Stomach (tissue), 19 donors: ENCODE measurements at places on chromosomes 16 and 17. TPM values are rescaled to one million over a fixed set of nuclear protein-coding genes. Genes with fewer than 3 reads are reported as not detected.
A peak's percentile ranks its signal among the peaks of the same experiment; 100 is the strongest.

HEATR9 gene
- not detected for polyA plus RNA-seq

CCL5 gene
- polyA plus RNA-seq: 32.2 TPM

FBXO31 gene
- 6.4 TPM for polyA plus RNA-seq

TENT4B gene
- polyA plus RNA-seq: 3.2 TPM

GRCh38 chr16:58501242-58502131 is 1.5 kb downstream of the NDRG4 start:
- peak; percentile 51 for DNase-seq

DNA sequence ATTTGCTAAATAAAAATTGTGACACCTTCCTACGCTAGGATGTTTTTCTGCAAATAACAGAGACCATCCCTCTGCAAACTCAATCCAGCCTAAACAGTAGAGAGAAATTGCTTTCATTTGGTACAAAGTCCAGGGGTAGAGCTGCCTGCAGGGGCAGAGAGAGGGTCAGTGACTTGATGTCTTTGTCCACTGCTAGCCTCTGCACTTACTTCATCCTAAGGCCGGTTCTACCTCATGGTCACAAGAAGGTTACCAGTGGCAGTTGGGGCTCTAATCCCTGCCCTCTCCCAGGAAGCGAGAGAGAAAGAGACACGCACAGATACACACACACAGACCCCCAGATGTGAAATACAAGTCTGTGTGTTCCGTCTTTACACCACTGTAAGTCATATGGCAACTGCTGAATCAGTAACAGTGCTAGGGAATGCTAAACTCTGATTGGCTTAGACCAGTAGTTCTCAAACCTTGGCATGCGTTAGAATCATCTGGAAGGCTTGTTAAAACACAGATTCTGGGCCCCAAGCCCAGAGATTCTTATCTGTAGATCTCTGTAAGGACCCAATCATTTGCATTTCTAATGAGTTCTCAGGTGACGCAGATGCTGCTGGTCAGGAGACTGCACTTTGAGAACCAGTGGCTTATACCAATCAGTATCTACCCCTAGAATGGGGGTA is 13.1 kb upstream of the LPCAT2 start:
- DNase-seq: no peak

DNA sequence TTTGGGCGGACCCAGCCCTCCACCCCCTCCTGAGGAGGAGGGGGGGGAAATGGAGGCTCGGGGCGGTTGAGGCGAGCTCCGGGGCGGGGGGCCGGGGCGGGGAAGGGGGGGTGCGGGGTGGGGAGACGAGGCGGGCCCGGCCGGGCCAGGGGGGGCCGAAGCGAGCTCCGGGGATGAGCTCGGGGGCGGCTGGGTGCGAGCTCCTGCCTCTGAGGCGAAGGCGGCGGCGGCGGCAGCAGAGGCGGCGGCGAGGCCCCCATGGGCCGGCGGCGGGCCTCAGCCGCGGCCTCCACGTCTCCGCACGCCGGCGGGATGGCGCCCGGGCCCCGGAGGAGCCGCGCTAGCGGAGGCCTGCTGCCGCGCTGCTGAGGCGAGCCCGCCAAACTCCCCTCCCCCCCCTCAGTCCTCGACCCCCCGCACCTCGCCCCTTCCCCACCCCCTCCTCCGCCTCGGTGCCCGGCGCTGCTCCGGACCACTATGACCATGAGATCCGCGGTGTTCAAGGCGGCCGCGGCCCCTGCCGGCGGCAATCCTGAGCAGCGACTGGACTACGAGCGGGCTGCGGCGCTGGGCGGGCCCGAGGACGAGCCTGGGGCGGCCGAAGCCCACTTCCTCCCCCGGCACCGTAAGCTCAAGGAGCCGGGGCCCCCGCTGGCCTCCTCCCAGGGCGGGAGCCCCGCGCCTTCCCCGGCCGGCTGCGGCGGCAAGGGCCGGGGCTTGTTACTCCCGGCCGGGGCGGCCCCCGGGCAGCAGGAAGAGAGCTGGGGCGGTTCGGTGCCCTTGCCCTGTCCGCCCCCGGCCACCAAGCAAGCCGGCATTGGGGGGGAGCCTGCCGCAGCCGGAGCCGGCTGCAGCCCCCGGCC is 596 bp downstream of the MSL1 start:
- DNase-seq: no peak

- DNase-seq: no peak
Observed at GRCh38 chr16:60776281-60776680, 1260.0 kb downstream of the CDH8 start.

GRCh38 chr16:11729787-11730186 is 12.9 kb downstream of the TXNDC11 start:
- DNase-seq: no peak

DNA sequence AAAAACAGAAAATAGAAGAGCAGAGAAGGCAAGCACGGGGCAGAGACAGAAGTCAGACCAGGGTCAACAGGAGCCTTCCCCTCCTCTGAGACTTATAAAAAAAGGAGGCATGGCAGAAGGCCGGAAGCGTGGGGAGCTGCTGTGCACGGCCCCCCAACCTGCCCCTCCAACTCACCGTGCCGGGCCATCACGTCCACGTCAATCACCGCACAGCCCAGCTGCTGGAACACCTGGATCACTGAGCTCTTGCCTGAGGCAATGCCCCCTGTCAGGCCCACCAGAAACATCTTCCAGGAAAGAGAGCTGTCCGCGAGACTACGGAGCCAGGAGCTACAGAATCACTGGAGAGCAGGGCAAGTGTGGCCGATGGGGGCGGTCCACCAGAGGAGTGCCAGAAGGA is 16.8 kb downstream of the DCAKD start:
- DNase-seq: no peak

DNA sequence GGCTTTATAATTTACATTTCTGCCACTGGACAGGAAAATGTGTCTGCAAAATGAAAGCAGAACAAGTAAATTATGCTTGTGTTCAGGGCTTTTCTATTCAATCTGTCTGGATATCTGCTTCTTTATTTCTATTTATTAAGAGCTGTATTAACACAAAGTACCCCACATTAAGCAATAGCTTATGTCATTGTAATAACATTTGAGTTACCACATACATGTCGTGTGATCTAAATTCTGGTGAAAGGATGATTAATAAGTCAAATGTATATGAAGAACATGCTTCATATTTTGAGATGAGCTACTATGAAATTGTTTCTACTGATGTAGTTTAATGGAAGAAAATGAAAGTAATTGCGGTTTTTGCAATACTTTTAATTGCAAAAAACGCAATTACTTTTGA is 238.2 kb downstream of the KCNJ2 start:
- DNase-seq: no peak

GRCh38 chr17:78501241-78502036 is 75.8 kb downstream of the DNAH17 start:
- no peak for DNase-seq

- DNase-seq: no peak
Observed at GRCh38 chr17:36814958-36815357, 122.3 kb upstream of the LHX1 start.

GRCh38 chr16:88651276-88651988 is 579 bp upstream of the CYBA start:
- peak; percentile 86 for DNase-seq

DNA sequence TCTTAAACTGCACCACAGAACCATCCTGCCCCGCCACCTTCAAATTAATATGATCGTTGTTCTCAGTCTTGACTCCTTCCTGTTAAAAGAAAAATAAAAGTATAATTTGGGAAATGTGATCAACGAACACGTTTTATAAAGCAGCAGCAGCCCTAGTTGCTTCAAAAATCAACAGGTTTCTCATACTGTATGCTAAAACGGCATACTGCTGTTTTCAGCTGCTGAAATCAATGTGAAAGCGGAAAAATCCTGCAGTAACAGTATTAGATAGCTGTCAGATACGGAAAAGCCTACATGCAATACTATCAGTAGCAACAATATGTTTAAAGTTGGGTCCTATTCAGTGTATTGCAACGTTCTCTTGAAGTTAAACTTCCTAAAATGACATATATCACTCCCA is 1.6 kb downstream of the SUMO2 start:
- DNase-seq: no peak

- no peak for DNase-seq
Observed at GRCh38 chr17:76981545-76982295, 113.5 kb downstream of the MGAT5B start.

DNA sequence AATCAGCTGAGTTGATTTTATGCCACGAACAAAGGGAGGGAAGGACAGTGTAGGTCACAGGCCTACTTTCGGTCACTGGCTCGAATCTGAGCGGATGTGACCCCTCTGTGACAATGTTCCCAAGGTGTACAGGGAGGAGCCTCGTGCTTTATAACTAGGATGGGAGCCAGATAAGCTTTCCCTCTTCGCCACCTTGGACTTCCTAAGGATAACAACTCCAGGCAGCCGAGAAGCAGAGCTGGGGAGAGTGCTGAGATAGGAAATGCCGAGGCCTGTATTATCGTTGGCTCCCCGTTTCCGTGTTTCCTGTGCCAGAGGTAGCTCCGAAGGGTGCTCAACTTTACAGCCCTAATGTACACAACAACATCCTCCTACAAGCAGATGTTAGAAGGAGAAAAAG is 217.8 kb upstream of the IRX3 start:
- peak; percentile 22 for DNase-seq

DNA sequence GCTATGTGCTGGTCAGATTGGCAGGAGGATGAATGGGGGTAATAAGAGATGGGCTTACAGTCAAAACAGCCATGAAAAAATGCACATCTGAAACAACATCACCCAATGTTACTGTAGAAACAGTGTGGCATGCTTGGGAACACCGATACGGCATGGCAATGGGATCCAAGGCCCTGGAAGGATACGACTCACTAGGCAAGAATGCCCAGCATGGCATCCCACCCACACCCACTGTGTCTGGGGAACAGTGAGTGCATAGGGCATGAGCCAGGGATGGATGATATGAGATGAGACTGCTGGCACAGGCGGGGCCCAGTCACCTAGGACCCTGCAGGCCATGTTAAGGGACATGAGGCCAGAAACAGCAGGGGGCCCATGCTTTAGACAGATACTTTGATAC is 11.5 kb downstream of the TRIM25 start:
- DNase-seq: no peak

DNA sequence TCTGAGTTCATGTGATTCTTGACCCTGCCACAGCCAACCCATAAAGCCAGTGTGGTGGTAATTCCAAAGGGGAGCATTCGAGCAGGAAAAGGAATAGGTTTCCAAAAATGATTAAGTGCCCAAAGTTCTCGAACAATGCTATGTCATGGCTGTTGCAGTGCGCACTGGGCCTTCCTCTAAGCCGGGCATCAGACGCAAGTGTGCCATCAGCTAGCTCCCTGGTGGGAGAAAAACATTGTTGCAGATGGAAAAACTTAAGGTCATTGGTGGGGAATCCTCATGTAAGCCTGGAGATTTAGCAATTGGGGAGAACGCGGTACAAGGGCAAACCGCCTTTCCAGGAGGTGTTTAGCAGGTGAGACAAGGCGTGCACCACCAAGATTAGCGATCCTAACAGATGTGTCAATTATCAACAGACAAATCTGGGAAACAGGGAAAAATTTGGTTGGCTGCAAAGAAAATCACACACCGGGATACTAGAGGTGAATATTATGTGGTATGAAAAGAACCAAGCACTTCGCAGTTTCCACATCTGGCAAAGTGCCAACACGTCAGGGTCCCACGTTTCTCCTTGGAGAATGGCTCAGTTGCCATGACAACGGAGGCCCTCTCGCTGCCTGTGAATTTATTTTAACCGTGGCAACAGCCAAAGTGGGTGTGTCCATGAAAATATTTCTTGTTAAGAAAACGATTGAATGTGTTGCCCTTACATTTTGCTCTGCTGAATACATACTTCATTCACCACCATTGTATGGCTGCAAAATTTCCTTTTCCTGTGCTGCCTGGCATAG is 118.5 kb upstream of the CACNG5 start:
- no peak for DNase-seq

GRCh38 chr17:81125573-81126081 is 39.7 kb upstream of the PVALEF start:
- DNase-seq: no peak

DNA sequence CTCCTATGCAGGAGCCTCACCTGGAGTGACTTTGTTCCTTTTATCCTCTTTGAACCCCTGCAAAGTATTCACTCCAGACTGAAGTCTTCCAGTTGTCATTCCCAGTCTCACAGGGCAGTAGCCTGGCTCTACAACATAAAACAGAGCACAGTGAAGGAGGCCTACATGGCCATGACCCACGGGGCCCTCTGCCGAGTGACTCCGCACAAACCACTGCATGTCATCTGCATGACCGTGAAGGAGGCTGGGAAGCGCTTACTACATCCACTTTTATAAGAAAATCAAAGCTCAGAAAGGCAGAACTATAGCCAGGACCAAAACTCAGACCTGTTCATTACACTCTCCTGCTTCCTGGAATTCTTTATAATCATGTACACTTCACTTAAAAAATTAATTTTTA is 42.5 kb downstream of the BRD7 start:
- DNase-seq: no peak

DNA sequence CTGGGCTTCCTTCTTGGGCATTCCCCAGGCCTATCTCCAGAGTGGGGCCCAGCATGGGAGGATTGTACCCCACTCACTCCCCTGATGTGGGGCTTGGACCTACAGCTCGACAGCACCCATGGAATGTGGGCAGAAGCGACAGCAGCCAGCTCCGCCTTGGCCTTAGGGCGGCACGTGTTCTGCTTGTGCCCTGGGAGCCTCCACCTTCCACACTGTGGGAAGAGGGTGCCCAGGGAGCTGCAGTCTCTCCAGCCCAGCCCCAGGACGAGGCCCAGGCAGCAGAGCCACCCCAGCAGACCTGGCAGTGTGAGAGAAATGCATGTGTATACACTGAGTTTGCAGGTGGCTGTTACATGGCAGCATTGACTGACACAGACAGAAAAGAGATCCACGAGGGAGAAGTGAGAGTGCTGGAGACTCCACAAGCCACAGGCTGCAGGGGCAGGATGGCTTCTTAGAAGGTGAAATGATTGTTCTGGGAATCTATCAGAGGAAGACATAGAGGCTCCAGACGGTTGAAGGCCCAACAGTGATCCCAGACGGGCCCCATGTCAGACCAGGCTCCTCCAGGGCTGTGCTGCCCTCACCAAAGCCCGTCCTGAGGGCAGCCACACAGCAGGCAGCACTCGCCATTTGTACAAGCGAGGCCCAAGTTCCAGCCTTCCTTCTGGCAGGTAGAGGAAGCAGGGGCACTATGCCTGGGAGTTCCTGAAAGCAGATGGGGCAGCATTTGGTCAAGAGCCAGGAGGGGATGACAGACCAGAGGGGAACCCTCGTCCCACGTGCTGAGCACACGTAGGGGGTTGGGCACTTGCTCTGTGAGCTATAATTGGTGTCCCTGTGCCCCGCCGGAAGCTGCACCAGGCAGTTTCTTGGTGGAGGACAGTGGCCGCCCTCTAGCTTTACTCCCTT is 2.8 kb upstream of the DNASE1 start:
- peak; percentile 5 for DNase-seq

DNA sequence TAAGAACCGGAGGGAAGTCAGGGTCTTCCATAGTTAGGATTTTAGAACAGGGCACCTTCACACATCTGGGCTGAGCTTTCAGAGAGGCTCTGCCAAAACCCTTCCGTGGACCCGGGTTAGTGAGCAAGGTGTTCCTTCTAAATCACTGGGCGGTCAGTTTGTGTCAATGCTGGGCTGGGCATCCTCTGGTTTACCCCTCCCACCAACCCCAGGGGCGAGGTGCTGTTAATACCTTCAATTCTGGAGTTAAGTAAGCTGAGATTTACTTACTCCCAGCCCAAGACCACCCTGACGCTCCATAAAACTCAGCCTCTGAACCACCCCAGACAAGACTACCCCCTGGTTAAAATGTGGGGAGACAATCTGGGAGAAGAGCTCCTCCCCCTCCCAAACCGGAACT is 1.0 kb downstream of the TMEM92 start:
- DNase-seq: no peak
